ENCODE measurements at places on chromosomes 4 and X. TPM values are rescaled to one million over a fixed set of nuclear protein-coding genes. Genes with fewer than 3 reads are reported as not detected.
A peak's percentile ranks its signal among the peaks of the same experiment; 100 is the strongest.

DNA sequence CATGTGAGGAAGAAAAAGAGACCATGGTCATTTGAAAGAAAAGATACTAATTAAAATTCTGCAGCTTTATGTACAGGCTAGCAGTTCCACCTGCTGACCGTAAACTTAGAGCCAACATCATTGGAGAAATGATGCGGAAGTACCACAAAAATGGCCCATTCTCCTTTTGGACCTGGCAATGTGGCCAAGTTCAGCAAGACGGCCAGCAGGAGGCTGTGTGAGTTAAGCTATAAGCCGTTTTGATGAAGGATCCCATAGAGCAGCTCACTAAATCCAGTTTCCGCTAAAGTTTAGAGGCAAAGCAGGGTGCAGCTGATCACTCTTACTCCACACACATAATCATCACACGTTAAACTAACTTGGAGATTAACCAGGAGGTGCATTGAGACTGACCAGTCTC, 133.8 kb downstream of the LDB2 start:
- no peak for DNase-seq

DNA sequence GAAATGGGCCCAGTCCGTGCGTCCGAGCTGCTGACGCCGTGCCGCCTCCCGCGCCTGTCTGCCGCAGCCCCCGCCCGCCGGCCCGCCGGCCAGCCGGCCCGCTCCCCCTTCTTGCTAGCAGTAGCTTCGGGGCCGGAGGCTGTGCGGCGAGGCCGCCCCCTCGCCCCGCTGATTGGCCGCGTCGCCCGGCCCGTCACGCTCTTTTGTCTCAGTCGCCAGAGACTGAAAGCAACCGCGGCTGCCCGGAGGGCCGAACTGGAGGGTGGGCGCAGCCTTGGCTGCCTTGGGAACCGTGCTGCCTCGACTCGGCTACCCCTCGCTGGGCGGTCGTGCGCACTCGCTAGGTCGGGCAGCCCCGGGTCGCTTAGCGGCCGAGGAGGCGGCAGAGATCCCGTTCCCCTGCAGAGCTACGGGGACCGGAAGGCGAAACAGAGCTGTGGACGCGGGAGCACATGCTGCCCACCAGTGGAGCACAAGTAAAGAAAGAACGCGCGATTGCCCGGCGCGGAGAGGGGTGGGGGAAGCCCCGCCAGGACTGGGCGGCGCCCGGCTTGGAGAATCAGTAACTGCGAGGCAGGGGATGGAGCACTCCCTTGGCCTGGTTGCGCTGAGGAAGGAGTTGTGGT, at the start of gene ZCCHC18:
Gene ZCCHC18 (plus strand): TSS at position 198 of the 626 bp plus-strand sequence. CDS start 1,589 bp downstream, outside the sequence.
- DNase-seq: peak; percentile 63

GRCh38 chr4:159937595-159937994, 834.7 kb downstream of the RAPGEF2 start:
- DNase-seq: no peak

GRCh38 chr4:183747931-183748670, 89.0 kb downstream of the TRAPPC11 start:
- peak; percentile 12 for DNase-seq

GRCh38 chrX:133999031-133999705, 13.8 kb upstream of the GPC3 start:
- DNase-seq: no peak

The CTAG1B gene
- not detected for total RNA-seq

DNA sequence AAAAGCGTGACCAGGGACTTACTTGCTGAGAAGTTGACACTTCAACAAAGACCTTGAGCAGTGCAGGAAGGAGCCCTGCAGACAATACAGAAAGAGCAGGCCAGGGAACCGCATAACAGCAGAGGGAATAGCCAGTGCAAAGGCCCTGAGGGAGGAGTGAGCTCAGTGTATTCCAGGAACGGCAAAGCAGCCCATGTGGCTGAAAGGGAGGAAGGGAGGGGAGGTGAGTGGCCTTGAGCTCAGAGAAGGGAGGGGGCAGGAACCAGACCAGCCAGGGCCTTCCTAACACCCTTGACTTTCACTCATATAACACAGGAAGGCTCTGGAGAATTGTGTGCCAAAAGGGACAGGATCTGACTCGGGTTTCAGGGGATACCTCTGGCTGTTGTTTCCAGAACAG, 112.2 kb downstream of the BCOR start:
- DNase-seq: no peak

GRCh38 chrX:17471861-17472260, 96.9 kb downstream of the NHS start:
- DNase-seq: no peak

- no peak for DNase-seq
Measured at GRCh38 chr4:107989162-107989536, 540 bp upstream of the HADH start.

DNA sequence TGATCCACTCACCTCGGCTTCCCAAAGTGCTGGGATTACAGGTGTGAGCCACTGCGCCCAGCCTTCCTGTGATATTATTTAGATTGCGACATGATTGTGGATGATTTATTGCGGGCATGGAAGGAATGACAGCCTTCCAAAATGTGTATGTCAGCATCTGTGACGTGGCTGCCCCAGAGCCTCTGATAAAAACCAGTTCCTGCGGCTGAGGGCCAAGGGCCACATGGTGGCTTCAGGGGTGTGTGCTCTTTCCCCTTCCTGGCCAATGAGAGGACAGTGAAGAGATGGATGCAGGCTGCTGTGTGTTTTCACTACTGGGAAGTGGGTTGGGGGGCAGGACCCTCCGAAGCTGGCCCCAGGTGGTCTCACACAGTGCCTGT, 57.4 kb upstream of the HGFAC start:
- no peak for DNase-seq

GRCh38 chr4:26496207-26496783, 6.0 kb upstream of the CCKAR start:
- DNase-seq: no peak

- DNase-seq: no peak
Measured at GRCh38 chrX:96721354-96721753, 36.7 kb downstream of the DIAPH2 start.
